ENCODE measurements at places on chromosomes 16 and 17.

- DNase-seq: no peak
These were observed 50.4 kb upstream of the HAS3 start for GRCh38 chr16:69055008-69055407.

DNA sequence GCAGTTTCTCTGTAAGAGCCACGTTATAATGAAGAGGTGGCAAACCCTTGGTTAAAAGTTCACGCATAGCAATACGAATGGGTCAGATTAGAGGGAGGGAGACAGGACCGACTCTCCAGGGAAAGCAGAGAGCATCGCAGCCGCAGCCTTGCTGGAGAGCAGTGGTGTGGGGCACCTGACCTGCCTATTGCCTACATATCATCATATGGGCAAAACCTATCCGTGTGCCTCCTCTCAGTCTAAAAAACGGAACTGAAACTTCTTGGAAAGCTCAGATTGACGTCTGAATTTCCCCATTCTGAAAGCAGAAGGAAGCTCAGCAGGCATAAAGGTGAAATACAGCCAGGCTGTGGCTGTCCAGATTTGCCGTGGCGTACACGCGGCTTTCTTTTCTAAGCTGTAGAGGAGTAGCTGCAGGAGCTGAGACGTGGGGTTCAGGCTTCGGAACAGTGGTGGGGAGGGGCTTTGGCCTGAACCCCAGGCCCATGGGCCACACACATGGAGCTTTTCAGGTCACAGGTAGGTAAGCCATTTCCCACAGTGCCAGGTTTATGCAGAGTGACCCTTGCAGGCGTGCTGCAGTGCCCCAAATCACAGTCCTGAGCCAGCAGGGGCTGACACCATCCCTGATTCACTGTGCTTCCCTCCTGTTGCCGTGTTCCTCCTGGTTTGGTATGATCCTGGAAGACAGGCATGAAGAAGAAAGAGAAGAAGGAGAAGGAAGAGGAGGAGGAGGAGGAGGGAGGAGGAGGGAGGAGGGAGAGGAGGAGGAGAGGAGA is 41.6 kb upstream of the TNRC6C start:
- no peak for DNase-seq

- peak; percentile 63 for DNase-seq
These were observed 1.4 kb downstream of the PRAC2 start for GRCh38 chr17:48724251-48725003.

DNA sequence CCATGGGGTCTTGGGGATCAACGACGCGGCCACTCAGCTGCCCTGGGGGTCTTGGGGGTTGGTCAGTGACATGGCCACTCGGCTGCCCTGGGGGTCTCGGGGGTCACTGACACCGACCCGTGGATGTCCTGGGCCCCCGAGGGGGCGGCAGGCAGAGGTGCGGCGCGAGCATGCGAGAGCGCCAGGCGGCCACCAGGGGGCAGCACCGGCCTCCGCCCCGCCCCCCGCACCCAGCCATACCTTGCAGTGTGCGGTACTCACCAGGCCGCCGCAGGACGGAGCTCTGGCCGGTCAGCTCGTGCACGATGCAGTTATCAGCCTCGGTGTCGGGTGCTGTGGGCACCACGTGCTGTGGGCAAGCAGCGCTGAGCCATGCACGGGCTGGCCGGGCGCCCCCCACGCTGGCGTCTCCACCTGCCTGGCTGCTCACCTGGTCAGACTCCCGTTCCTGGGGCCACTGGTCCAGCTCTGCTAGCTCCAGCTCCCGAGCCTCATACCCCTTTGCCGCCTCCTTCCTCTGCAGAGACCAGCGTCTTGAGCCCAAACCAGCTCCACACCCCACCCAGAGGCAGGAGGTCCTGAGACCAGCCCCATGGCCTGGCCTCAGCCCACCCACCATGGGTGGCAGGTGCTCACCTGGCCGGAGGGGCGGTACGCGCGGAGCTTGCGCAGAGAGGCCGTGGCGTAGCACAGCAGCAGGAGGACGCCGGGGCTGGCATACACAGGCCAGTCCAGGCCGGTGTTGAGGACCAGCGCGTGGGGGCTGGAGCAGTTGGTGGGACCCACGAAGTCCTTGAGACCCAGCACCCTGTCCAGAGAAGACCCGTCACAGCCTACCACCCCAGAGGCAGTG is 31.2 kb downstream of the CTU2 start:
- peak; percentile 28 for DNase-seq

- DNase-seq: no peak
These were observed 24.4 kb downstream of the GLP2R start for GRCh38 chr17:9850151-9850550.

- DNase-seq: no peak
These were observed 81.7 kb upstream of the MSI2 start for GRCh38 chr17:57174591-57174990.

DNA sequence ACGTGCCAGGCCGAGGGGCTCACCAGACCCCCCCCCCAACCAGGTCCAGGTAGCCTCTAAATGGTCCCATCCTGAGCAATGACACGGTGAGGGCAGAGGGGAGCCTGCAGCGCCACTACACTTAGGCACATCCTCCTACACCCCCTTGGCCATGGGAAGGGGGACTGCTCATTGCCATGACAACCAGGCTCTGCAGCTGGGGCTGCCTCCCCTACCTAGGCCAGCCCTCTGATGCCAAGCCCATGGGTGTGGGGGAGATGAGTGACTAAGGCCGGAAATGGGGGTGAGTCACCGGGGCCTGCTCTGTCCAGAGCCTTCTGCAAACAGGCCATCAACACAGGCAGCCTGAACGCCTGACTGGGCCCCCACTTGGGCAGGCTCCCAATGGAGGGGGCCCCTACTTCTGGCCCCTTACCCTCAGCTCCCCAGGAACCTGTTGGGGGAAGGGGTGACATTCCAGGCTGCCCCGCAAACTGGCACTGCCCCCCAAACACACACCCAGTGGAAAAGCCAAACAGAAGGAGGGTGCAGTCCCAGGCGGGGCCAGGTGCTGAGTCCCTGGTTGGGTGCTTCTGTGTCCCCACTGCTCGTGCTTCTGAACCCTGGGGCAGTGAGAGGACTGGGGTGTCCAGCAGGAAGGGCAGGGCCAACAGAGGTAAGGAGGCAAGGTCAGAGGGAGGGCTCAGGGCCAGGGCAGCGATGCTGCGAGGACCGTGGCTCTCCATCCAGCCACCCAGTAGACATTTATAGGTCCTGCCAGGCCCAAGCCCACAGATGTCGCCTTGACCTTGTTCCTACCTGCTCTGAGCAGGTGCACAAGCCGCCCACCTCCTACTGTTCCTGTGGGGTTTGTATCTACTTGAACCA is 8.2 kb downstream of the PLCD3 start:
- no peak for DNase-seq

All from stimulated activated CD4-positive, alpha-beta T cell treated with anti-CD3 and anti-CD28 coated beads, Interleukin-2, amount 100 ng/mL, for 4 hours (primary cell).